ENCODE measurements at places on chromosomes 6 and 20. TPM values are rescaled to one million over a fixed set of nuclear protein-coding genes. Genes with fewer than 3 reads are reported as not detected.

DNA sequence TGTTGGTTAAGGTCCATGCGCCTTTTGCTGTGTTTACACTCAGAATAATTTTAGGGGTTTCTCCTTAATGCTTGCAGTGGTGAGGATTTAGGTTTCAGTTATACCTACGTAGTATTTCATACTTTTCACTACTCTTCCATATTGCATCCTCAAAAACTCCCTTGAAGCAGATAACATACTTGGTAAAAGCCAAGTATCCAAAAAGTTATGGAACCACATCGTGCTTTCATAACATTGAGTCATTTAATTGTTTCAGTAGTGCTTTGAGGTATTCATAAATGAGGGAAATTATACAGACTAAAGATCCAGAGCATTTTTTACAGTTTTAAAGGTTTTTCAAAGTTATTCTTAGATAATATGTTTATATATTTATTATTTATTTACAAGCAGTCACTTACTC is 4.0 kb upstream of the ATXN1 start:
- H3K36me3 ChIP-seq = no peaks in the 10 kb centered on the region
- DNase-seq = no peak
- no peak overlapping the region for H3K4me3 ChIP-seq
- peaks cover 13% of the 10 kb centered on the region for H3K4me1 ChIP-seq
- no peaks in the 10 kb centered on the region for H3K27me3 ChIP-seq
- no peak overlapping the region for H3K27ac ChIP-seq

GRCh38 chr6:35081426-35081851 is 59.7 kb downstream of the TCP11 start:
- no peak overlapping the region for H3K27ac ChIP-seq
- no peak for DNase-seq
- no peaks in the 10 kb centered on the region for H3K27me3 ChIP-seq
- no peak overlapping the region for H3K4me3 ChIP-seq
- H3K36me3 ChIP-seq = peaks cover 12% of the 10 kb centered on the region

DNA sequence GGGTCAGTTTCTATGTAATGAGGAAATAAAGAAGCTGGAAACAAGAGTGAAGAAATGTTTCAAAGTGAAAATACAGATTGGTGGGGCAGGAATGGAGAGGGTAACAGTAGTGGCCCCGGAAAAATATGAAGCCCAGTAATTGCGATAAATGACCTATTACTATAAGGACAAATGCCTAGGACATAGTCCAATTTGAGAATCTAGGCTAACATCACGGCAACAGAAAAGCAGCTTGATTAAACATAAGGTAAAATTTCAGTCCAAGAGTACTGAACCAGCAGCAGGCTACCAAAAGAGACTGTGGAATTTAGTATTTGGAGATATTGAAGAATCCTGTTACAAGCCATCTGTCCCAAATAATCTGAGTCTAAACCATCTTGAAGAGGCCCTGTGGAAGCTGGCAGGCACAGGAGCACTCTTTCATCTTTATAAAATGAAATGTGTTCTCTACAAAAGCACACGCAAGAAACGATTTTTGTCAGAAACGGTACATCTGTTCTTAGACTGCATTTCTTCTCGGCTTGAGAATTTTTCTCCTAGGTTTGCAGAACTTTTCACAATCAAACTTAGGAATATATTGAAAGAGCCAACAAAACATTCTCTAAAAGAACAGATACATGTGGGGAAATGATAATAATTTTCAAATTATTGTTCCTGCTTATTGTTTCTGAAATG is 49.3 kb downstream of the ELOVL5 start:
- DNase-seq = no peak
- peak overlapping the region; percentile 58 for H3K27ac ChIP-seq
- H3K27me3 ChIP-seq = no peaks in the 10 kb centered on the region

- peak overlapping the region; percentile 89 for H3K27ac ChIP-seq
- no peak overlapping the region for H3K4me3 ChIP-seq
- H3K27me3 ChIP-seq = no peaks in the 10 kb centered on the region
Measured at GRCh38 chr6:63458480-63459115, 113.7 kb upstream of the LOC128125822 start.

PYGB gene
- 8.3 TPM for polyA plus RNA-seq

GRCh38 chr6:47483516-47483852 is 5.9 kb downstream of the CD2AP start:
- H3K4me3 ChIP-seq = no peak overlapping the region
- no peaks in the 10 kb centered on the region for H3K36me3 ChIP-seq

- H3K27ac ChIP-seq = no peak overlapping the region
- H3K36me3 ChIP-seq = no peaks in the 10 kb centered on the region
- H3K4me3 ChIP-seq = no peak overlapping the region
- no peak for DNase-seq
- peaks cover 9% of the 10 kb centered on the region for H3K4me1 ChIP-seq
Measured at GRCh38 chr20:42961771-42962170, 227.9 kb downstream of the PTPRT start.

OR2H2 gene
- not detected for polyA plus RNA-seq

DNA sequence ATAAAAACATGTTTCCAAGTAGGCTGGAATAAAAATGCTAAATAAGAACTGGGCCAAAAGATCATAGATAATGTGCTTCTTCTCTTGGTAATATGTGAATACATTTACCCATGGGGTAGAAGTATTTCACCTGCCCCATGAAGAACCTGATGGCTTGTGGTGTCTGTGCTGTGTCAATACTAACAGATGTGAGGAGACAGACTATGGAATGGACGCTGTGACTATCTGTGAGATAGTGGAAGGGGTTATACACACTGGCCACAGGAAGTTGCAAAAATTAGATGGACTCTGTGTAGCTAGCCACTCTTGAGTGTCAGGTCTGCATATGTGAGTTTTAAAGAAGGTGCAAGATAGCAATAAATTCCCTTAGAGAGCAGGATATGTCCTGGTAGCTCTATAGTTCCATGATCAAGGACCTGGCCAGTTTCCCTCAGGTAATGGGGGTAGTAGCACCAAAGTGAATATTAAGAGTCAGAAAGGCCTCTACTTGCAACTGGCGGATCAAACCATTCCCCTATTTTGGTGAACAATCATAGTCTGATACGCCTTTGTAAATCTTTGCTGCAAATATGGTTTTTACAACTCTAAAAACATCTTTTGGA is 48.6 kb downstream of the NEDD9 start:
- no peak overlapping the region for H3K27ac ChIP-seq
- H3K4me1 ChIP-seq = no peaks in the 10 kb centered on the region
- no peak overlapping the region for H3K4me3 ChIP-seq
- peaks cover 14% of the 10 kb centered on the region for H3K36me3 ChIP-seq
- no peaks in the 10 kb centered on the region for H3K27me3 ChIP-seq

DNA sequence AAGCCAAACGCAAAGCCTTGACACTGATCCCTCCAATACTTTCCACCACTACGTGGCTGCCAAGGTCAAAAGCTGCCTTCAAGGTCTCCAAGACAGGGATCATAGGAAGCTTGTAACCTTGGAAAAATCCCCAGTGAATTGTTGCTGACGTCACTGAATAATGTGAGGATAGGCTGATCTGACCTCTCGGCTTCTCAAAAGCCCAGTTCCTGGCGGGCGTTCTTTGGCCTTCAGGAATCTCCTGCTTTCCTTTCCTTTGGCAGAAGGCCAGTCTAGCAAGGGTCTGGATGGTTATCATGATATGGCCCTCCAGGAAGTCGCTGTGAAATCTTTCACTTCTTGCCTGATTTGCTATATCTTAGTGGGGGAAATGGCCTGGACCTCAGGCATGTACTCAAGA is 61.4 kb upstream of the TNFAIP3 start:
- no peak overlapping the region for H3K4me3 ChIP-seq
- no peak overlapping the region for H3K27ac ChIP-seq
- DNase-seq = no peak

EYS gene
- 0.63 TPM for polyA plus RNA-seq

DNA sequence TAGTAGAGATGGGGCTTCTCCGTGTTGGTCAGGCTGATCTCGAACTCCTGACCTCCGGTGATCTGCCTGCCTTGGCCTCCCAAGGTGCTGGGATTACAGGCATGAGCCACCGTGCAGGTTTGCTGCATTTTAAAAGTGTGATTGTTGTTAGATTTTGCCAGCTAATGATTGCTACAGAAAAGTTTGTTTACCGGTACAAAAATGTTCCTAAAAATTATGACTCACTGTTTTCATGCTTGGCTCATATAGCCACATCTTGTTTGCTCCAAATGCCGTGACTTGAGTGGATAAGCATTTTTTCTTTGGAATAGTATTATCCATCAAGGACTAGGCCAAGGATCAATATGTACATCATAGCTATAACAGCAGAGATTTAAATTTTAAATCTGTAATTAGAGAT is 24.3 kb downstream of the LRRN4 start:
- no peak overlapping the region for H3K27ac ChIP-seq
- H3K36me3 ChIP-seq = peaks cover 7% of the 10 kb centered on the region
- no peak overlapping the region for H3K4me3 ChIP-seq
- no peak for DNase-seq
- H3K27me3 ChIP-seq = no peaks in the 10 kb centered on the region
- H3K4me1 ChIP-seq = no peaks in the 10 kb centered on the region

TOX2 gene
- 1.9 TPM for polyA plus RNA-seq

DNA sequence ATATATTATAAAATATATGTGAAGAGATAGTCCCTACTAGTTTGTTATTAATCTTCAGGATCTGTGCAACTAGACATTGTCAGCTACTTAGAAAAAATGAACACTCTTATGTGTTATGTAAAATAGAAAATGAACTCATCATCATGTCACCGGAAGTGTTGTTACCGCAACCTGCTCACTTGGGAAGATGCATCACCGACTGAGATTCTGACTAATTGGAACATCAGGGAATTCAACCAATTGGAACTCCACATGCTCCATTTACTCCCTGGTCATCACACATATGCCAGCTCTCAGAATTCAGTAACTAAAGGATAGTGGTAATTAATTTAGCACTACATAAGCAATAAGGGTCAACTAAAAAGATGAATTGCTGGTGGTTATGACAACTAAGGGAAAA is 16.7 kb upstream of the B3GAT2 start:
- no peak for DNase-seq
- H3K27me3 ChIP-seq = no peaks in the 10 kb centered on the region
- no peaks in the 10 kb centered on the region for H3K36me3 ChIP-seq

PRIM2 gene
- polyA plus RNA-seq = 1.6 TPM

- peaks cover 5% of the 10 kb centered on the region for H3K36me3 ChIP-seq
- no peak overlapping the region for H3K27ac ChIP-seq
- peaks cover 15% of the 10 kb centered on the region for H3K4me1 ChIP-seq
- H3K4me3 ChIP-seq = no peak overlapping the region
Measured at GRCh38 chr6:16766043-16766536, 4.8 kb upstream of the ATXN1 start.

All from liver (tissue), 10 donors.